ENCODE measurements at places on chromosomes 3 and 15. TPM values are rescaled to one million over a fixed set of nuclear protein-coding genes. Genes with fewer than 3 reads are reported as not detected.

Gene SLC28A1
- total RNA-seq: not detected

DNA sequence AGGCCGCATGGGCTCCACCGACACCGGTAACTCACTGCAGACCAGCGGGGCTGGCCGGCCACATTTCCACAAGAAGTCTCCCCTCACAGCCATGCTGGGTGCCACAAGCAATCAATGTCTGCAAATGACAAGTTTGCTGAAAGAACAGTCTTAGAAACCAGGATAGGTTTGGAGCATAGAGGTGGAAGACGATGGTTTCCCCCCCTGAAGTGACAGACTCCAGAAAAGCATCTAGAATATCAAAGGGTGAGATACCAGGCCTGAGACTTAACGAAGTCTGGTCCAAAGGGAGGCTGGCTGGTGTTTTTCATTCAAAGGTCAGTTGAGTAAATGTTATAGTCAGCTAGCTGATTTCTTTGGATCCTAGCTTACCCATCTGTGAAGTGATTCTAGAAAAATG is 50.0 kb upstream of the WNT5A start:
- H3K27ac ChIP-seq: no peak overlapping the region
- no peak overlapping the region for H3K4me3 ChIP-seq
- no peak for DNase-seq
- no peaks in the 10 kb centered on the region for H3K36me3 ChIP-seq

- H3K36me3 ChIP-seq: no peaks in the 10 kb centered on the region
- H3K4me3 ChIP-seq: no peak overlapping the region
- H3K27me3 ChIP-seq: no peaks in the 10 kb centered on the region
- H3K4me1 ChIP-seq: no peaks in the 10 kb centered on the region
- H3K27ac ChIP-seq: no peak overlapping the region
- DNase-seq: no peak
Observed at GRCh38 chr3:28989646-28990089, 291.2 kb upstream of the RBMS3 start.

DNA sequence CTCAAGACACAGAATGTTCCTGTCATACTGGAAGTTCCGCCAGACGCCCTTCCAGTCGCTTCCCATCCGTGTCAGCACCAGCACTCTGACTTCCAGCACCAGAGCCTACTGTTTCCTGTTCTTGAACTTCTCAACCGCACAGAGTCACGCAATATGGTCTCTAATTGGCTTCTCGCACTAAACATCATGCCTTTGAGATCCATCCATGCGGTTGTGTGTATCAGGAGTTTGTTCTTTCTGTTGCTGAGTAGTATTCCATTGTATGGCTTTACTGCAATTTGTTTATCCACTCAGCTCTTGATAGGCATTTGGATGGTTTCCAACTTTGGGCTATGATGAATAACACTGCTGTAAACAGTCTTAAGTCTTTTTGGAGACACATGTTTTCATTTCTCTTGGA is 112.1 kb downstream of the LRRK1 start:
- H3K36me3 ChIP-seq: no peaks in the 10 kb centered on the region
- no peak for DNase-seq
- H3K4me3 ChIP-seq: no peak overlapping the region
- H3K4me1 ChIP-seq: no peaks in the 10 kb centered on the region

DNA sequence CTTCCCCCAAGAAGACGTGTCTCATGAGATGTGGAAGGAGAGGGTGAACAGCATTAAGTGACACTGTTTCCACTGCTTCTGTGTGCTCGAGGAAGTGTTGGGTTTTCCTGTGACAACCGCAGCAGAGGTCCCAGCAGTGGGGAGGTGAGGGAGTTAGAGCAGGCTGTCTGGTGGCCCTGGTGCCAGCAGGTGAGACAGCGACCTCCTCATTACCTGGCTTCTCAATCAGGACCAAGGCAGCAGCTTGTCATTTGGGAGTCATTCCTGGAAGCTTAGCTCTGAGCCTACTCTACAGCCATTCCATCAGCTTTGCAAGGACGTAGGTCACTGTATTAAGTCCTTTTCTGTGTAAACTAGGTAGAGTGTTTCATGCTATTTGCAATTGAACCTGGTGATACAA is 63.3 kb upstream of the RGMA start:
- no peak for DNase-seq
- H3K27me3 ChIP-seq: no peaks in the 10 kb centered on the region
- H3K36me3 ChIP-seq: no peaks in the 10 kb centered on the region
- no peak overlapping the region for H3K27ac ChIP-seq

Gene SLC2A2
- not detected for total RNA-seq

- no peaks in the 10 kb centered on the region for H3K27me3 ChIP-seq
- no peaks in the 10 kb centered on the region for H3K4me1 ChIP-seq
- no peak overlapping the region for H3K4me3 ChIP-seq
- no peaks in the 10 kb centered on the region for H3K36me3 ChIP-seq
- H3K27ac ChIP-seq: no peak overlapping the region
- DNase-seq: no peak
Observed at GRCh38 chr3:125261031-125261430, 48.5 kb upstream of the SLC12A8 start.

- H3K27ac ChIP-seq: peak overlapping the region; percentile 76
- H3K4me1 ChIP-seq: peaks cover 5% of the 10 kb centered on the region
- DNase-seq: peak; percentile 82
- no peaks in the 10 kb centered on the region for H3K36me3 ChIP-seq
Observed at GRCh38 chr15:91867581-91868026, 14.1 kb downstream of the SLCO3A1 start.

GRCh38 chr3:73555076-73555475 is 69.7 kb downstream of the PDZRN3 start:
- H3K27me3 ChIP-seq: no peaks in the 10 kb centered on the region
- H3K4me1 ChIP-seq: peaks cover 12% of the 10 kb centered on the region
- DNase-seq: no peak
- H3K36me3 ChIP-seq: no peaks in the 10 kb centered on the region
- H3K4me3 ChIP-seq: no peak overlapping the region
- H3K27ac ChIP-seq: peak overlapping the region; percentile 15

DNA sequence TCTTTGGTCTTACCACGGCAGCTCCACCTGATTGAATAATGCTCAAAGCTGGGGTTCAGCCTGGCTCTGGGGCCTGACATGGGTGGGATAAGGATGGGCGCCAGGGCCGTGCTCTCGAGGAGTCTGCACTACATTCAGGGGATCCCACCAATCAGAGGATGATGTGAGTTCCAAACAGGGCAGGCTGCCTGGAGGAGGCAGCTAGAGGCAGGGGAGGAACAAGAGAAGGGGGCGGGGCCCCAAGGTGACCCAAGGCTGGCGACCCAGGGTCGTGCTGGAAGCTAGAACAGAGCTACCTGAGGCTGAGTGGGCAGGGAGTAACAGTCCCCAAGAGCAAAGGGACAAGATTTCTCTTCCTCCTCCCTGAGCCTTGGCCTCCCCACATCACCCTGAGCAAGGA is 56.1 kb downstream of the PCSK6 start:
- no peak for DNase-seq
- no peaks in the 10 kb centered on the region for H3K27me3 ChIP-seq
- no peak overlapping the region for H3K27ac ChIP-seq
- H3K4me1 ChIP-seq: no peaks in the 10 kb centered on the region
- H3K4me3 ChIP-seq: no peak overlapping the region

DNA sequence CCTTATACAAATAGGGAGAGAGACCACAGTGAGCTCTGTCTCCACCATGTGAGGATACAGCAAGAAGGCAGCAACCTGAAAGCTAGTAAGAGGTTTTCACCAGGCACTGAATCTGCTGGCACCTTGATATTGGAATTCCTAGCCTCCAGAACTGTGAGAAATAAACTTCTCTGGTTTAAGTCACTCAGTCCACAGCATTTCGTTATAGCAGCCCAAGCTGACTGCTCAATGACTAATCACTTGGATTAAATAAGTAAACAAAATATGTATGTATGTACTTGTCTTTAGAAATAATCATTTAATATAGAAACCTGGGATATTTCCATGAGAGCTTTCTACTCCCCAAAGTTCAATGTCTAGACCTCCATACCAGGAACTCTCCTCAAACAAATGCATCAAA is 162.0 kb downstream of the IMPG2 start:
- no peaks in the 10 kb centered on the region for H3K36me3 ChIP-seq
- no peaks in the 10 kb centered on the region for H3K4me1 ChIP-seq
- no peak for DNase-seq
- no peaks in the 10 kb centered on the region for H3K27me3 ChIP-seq
- no peak overlapping the region for H3K27ac ChIP-seq

DNA sequence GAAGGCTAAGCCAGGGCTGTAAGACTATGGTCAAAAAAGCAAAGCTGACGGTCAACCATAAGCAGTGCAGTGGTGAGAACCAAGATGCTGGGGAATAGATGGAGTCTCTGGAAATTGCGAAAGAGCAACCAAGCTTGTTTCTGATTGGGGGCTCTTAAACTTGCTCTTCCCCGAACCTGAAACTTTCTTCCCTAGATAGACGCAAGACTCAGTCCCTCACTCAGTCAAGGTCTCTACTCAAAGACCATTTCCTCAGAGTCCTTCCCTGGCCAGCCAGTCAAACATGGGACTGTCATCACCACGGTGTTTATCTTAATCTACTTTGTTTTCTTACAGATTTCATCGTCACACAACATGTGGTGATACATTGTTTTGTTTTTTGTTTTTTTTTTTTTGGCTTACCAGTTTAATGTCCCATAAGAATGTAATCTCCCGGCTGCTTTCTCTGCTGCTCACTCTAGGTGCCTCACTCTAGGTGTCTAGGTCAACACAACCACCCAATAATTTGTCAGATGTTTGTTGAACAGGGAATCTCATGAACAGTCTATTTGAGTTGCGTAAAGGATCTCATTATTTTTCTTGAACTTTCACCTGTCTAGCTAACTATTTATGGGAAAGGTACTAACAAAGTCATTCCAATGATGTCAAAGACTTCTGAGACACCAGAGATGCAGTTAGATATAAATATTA is 495.4 kb downstream of the FOXP1 start:
- no peaks in the 10 kb centered on the region for H3K27me3 ChIP-seq
- H3K27ac ChIP-seq: no peak overlapping the region
- H3K36me3 ChIP-seq: no peaks in the 10 kb centered on the region
- no peak overlapping the region for H3K4me3 ChIP-seq
- no peaks in the 10 kb centered on the region for H3K4me1 ChIP-seq

Gene TPRG1
- total RNA-seq: 29.4 TPM

GRCh38 chr3:45861043-45861719 is 19.3 kb upstream of the LZTFL1 start:
- H3K36me3 ChIP-seq: no peaks in the 10 kb centered on the region
- no peak for DNase-seq
- H3K27me3 ChIP-seq: no peaks in the 10 kb centered on the region
- H3K27ac ChIP-seq: no peak overlapping the region
- no peaks in the 10 kb centered on the region for H3K4me1 ChIP-seq
- H3K4me3 ChIP-seq: no peak overlapping the region

DNA sequence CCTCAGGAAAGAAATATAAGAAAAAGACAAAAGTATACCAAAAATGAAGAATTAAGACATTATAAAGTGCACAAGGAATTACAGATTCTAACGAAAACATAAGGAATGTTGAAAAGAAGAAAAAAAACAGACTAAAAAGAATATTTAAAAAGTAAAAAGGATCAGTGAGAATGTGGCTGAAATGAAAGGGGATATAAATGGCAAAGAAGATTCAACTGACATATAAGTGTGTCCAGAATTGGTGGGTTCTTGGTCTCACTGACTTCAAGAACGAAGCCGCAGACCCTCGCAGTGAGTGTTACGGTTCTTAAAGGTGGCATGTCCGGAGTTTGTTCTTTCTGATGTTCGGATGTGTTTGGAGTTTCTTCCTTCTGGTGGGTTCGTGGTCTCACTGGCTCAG is 44.8 kb downstream of the DCBLD2 start:
- H3K4me1 ChIP-seq: peaks cover 9% of the 10 kb centered on the region
- H3K36me3 ChIP-seq: no peaks in the 10 kb centered on the region
- no peak for DNase-seq

- peak; percentile 45 for DNase-seq
- no peaks in the 10 kb centered on the region for H3K36me3 ChIP-seq
- peak overlapping the region; percentile 96 for H3K27ac ChIP-seq
- H3K4me3 ChIP-seq: peak overlapping the region; percentile 92
- peaks cover 3% of the 10 kb centered on the region for H3K4me1 ChIP-seq
Observed at GRCh38 chr3:43104660-43105595, 951 bp downstream of the POMGNT2 start.

GRCh38 chr3:195770081-195770840 is 41.5 kb downstream of the MUC4 start:
- H3K27ac ChIP-seq: no peak overlapping the region
- H3K27me3 ChIP-seq: no peaks in the 10 kb centered on the region
- no peak overlapping the region for H3K4me3 ChIP-seq
- no peaks in the 10 kb centered on the region for H3K4me1 ChIP-seq
- no peaks in the 10 kb centered on the region for H3K36me3 ChIP-seq

DNA sequence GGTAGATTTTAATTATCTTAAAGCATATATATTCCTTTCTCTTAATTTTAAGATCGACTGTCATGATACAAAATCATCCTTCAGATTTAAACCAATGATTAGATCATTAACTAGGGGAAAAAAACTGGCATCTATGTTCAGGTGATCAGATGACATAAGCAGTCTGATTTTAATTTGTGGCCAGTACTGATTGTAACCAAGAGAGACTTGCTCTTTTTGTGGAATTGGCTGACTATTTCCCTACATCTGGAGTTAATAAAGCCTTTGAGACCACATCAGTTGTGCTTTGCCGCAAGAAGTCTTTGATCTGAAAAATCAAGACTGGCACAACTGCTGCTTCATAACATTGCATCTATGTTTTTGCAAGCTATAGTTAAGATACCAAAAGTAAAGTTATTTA is 148.4 kb upstream of the CGNL1 start:
- H3K4me1 ChIP-seq: no peaks in the 10 kb centered on the region
- H3K27me3 ChIP-seq: no peaks in the 10 kb centered on the region
- no peak for DNase-seq
- H3K4me3 ChIP-seq: no peak overlapping the region

Gene ENTPD3
- total RNA-seq: 3.3 TPM

- no peaks in the 10 kb centered on the region for H3K27me3 ChIP-seq
- no peak overlapping the region for H3K4me3 ChIP-seq
- H3K27ac ChIP-seq: no peak overlapping the region
- no peaks in the 10 kb centered on the region for H3K4me1 ChIP-seq
- no peaks in the 10 kb centered on the region for H3K36me3 ChIP-seq
Observed at GRCh38 chr3:11140713-11141104, 13.6 kb upstream of the HRH1 start.

DNA sequence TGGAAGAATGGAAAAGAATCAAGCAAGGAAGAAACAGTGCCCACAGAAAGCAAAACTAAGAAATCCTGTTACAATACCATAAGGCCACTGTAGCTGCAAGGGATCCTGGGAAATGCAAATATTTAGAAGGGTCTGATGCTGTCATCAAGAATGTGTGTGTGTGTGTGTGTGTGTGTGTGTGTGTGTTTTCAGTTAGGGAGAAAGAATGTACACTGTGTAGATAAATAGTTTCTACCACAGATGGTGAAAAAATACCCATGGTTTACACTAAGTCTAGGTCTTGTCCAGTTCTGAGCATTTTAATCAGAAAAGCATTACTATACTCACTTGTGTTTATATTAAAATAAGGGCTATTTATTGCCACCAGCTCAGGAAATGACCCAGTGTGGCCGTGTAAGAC is 355.0 kb downstream of the RBMS3 start:
- no peak overlapping the region for H3K27ac ChIP-seq
- DNase-seq: no peak
- H3K4me1 ChIP-seq: no peaks in the 10 kb centered on the region
- H3K4me3 ChIP-seq: no peak overlapping the region
- H3K36me3 ChIP-seq: no peaks in the 10 kb centered on the region
